ENCODE measurements at places on chromosomes 3 and 15.

GRCh38 chr3:62493109-62493801 lies 119.9 kb upstream of the FEZF2 start:
- no peak for DNase-seq

DNA sequence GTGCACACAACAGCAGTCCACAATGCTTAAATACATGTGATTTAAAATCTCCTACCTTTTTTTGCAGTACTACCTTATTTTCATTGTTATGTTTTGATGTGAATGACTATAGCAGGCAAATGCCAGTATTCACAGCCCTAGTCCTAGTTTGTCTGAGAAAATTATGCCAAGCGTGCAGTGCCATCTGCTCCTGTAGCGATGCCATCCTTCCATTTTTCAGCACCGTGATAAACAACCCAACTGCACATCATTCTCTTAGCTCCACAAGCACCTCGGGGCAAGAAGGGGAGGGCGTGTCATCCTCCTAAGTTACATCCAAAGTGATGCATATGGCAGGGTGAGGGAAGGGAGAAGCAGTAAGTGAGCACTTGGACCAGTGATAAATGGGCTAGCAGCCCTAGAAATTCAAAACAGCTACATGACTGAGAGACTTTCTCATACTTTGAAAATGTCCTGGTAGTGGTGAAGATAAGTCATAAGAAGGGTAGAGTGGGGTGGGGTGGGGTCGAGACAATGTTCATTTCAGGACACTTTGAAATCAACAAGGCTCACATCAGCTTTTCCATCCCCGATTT lies 198.8 kb downstream of the LSAMP start:
- no peak for DNase-seq

- no peak for DNase-seq
These were observed 24.2 kb downstream of the PXYLP1 start for GRCh38 chr3:141255846-141256261.

GRCh38 chr15:57036352-57036751 lies 117.9 kb downstream of the TCF12 start:
- DNase-seq: no peak

GRCh38 chr3:169695031-169695430 lies 31.5 kb upstream of the MECOM start:
- DNase-seq: no peak

DNA sequence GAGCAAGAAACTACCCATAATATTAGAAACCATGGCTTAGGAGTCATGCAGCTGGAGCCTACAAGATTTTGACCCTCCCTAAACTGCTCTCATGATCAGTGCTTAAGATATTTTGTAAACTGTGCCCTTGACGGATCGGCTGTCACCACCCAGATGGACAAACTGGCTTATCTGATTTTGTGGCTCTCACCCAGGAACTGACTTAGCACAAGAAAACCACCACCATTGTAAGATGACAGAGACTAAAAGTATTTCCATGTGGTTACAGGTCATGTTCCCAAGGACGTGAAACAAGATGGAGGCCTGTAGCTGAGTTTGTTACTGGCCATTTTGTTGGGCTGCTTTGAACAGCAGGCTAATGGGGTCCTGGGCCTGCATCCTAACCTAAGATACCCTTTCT lies 940.9 kb downstream of the OTOL1 start:
- no peak for DNase-seq

DNA sequence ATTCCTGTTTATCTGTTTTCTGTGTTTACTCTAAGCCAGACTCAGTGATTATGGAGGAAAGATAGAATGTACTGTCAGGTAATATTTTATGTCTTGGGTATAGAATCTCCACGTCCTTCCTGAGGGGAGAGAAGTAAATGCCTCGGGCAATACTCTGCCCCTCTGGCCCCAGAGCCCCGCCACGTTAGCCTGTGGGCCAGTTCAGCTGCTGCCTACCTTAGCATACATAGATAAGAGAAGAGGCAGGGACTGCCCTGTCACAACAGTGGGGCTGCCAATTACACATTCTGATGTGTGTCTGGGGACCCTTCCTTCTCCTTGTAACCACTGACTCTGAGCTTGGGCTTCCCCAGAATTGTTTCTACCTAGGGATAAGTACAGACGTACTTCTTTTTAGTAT lies 347.7 kb upstream of the ATP11B start:
- no peak for DNase-seq

DNA sequence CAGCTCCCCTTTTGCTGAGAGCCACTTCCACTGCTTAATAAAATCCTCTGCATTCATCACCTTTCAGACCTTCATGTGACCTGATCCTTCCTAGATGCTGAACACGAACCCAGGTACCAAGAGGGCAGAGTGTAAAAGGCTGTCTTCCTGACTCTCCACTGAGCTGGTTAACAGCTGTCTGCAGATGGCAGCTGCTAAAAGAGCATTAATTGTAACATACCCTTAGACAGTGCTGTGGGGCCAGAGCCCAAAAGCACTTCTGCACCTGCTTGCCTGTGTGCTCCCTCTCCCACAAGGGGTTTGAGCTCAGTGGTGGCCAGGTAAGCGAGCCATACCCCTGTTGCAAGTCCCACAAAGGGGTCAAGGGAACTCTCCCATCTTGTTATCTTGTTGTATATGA lies 187.3 kb downstream of the UBE2E2 start:
- DNase-seq: no peak

GRCh38 chr15:42182328-42182886 lies 25.7 kb downstream of the VPS39 start:
- DNase-seq: no peak

- no peak for DNase-seq
These were observed 283.1 kb upstream of the NR2F2 start for GRCh38 chr15:96047255-96047931.

Measured in activated T-helper 1 cell treated with anti-CD3 and anti-CD28 coated beads, Interleukin-2, amount 50 U/mL, for 16 hours (primary cell).